ENCODE measurements at places on chromosomes 1 and 21.
A peak's percentile ranks its signal among the peaks of the same experiment; 100 is the strongest.

DNA sequence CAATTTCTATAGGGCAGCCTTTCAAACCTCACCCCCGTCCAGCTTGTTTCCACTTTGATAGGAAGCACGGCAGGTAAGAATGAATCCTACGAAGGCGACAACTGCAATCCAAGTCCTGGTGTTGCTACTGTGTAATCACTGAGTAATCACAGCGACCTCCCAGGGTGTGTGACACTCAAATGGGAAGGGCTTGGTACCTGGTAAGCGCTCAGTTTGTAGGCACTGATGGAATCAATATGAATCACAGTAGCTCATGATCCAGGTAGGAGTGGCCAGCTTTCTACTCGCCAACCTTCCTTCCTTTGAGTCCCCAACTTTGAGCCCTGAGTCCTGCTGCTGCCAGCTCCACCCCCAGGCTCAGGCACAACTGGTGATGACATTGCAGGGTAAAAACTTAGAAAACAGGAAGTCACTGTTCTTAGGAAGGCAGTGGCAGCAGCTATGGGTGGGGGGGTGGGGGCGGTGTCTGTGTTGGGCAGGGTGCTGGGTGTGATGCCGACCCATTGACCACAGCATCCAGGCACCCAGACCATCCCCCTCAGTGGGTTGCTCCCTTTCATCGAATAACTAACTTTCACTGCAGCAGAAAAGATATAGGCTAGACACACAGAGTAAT lies 70.7 kb downstream of the CD247 start:
- DNase-seq, result peak; percentile 57

DNA sequence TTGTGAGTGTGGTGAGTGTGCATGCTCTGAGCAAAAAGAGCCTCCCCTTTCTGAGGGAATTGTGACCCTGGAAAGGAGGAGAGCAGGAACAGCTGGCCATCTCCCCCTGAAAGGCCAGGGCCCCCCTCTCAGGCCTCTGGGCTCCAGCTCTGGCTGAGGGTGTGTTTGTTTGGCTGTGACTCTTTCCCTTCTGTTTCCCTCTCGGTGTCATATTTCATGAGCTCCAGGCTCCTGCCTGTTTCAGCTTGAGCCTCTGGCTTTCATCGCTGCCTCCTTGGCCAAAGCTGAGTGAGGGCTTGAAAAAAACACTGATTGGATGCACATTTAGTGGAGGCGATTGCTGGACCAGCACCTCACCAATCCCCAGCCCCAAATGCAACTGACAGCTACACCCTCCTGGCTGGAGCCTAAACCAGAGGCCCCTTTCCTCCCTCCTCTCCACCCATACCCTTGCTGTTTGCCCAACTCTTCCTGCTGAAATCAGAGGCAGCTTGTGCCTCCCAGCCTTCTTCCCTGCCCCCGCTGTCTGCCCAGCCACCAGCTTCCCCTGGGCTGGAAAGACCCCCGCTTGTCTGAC lies 64.1 kb downstream of the DDR2 start:
- DNase-seq, result no peak

GRCh38 chr1:111909030-111909429 lies 80.4 kb downstream of the KCND3 start:
- no peak for DNase-seq

- no peak for DNase-seq
Measured at GRCh38 chr1:34612091-34612827, 142.6 kb upstream of the GJB5 start.

DNA sequence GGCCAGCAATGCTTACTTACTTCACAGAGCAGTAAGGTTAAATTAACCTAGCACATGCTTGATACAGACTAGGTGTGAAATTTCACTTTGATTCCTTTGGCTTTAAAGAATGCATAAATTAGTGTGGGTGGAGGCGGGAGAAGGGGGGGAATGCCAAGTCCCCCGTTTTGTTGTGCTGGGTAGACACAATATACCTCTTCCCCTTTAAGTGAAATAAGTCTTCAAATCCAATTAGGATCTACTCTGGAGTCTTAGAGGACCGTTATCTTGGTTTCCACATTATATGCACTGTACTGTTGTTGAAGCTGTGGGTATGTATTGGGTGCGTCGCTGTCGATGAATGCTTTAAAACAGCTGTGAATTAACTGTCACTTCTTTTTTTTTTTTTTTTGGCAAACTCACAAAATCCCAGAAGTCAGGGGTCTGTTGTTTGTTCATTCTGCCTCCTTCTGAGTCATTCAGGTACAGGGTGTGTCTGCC lies 1.6 kb upstream of the S1PR1 start:
- DNase-seq, result no peak

DNA sequence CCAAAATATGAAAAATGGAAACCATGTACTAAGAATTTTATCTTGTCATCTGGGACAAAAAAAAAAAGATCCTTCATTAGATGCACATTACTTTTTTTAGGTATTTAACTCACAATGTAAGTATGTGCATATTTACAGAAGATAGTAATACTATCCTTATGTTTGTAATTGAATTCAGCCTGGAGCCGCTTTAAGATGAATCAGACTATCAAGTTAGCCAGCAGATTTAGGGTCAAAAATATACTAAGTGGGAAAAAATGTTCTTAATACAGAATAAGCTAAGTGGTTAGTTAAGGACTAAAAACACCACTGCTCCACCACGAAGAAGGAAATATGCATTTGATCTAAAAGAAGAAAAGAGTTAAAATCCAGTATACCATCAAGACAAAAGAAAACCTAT lies 49.1 kb downstream of the DSCAM start:
- DNase-seq, result no peak

GRCh38 chr1:53949023-53949990 lies 3.2 kb downstream of the LRRC42 start:
- no peak for DNase-seq

GRCh38 chr1:160309185-160309557 lies 24.2 kb upstream of the PEX19 start:
- DNase-seq, result no peak

DNA sequence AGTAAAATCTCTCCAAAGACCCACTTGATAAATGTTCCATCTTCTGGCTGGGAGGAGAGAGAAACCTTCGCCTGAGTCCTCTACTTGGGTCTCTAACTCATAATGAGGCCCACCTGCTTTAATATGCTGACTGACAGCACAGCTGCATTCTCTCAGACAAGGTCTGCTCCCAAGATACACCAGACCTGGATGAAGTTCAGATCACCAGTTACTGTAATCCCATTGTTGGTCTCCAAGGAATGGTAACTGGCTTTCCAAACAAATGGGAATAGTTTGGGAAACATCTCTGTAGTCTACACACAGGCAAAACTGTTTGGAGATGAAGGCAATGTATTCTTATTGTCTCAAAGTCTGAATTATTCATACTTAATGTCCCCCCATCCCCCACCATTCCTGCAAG lies 27.9 kb upstream of the COL24A1 start:
- no peak for DNase-seq

- DNase-seq, result no peak
Measured at GRCh38 chr21:46037331-46038325, 56.1 kb downstream of the COL6A1 start.

- no peak for DNase-seq
Measured at GRCh38 chr1:77948841-77949424, 29.9 kb downstream of the FUBP1 start.

DNA sequence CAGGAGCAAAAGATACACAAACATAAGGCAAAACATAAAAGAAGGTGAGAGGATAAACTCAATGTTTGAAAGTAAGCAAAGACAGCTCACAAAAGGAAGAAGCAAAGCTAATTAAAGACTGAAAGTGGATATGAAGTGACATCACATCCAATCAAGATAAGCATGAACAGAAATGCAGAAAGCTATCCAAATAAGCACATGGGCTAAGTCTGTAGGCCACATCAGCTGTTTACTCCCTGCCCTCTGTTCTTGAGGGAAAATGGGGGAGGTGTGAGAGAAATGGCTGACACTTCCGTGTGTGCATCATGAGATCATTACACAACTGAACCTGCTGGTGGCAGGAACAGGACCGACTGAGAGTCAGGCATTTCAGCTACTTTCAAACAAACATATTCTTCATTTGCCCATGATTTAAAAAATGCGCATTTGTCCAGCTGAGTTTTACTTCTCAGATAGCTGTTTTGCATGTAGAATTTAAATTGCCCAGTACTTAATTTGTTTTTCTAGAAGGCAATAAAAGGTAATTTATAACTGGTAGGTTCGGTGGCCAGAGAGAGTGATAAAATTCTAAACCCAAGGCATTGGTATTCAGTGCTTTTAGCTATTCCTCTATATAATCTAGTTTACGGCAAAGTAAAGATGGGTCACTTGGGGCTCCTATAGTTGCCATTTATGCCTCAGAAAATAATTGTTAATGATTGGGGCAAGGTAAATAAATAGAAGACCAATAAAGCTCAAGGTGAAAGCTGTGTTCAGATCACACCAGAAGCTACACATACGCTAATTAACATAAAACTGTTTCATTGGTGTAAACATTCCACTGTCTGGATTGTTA lies 27.2 kb upstream of the MAN1A2 start:
- DNase-seq, result no peak

- no peak for DNase-seq
Measured at GRCh38 chr1:168723000-168723399, 6.0 kb downstream of the DPT start.

- DNase-seq, result no peak
Measured at GRCh38 chr1:29395736-29396437, 159.6 kb downstream of the PTPRU start.

DNA sequence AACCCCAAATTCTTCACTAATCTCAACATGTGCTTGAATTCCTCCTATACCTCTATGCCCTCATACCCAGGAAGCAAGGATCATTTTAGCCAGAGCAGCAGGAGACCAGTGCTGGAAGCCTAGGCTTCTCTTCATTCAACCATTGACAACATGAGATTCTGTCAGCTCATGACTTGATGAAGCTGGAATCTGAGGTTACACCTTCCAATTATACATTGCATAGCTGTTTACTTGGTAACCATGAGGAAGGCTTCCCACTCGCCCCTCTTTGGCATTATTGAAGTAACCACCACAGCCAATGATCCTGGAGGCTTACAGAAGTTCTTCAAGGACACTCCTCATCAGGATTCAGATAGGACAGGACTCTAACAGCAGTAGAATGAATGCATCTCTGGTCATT lies 160.3 kb downstream of the TPR start:
- DNase-seq, result no peak

- DNase-seq, result peak; percentile 2
Measured at GRCh38 chr1:41535276-41535675, 50.8 kb upstream of the EDN2 start.

DNA sequence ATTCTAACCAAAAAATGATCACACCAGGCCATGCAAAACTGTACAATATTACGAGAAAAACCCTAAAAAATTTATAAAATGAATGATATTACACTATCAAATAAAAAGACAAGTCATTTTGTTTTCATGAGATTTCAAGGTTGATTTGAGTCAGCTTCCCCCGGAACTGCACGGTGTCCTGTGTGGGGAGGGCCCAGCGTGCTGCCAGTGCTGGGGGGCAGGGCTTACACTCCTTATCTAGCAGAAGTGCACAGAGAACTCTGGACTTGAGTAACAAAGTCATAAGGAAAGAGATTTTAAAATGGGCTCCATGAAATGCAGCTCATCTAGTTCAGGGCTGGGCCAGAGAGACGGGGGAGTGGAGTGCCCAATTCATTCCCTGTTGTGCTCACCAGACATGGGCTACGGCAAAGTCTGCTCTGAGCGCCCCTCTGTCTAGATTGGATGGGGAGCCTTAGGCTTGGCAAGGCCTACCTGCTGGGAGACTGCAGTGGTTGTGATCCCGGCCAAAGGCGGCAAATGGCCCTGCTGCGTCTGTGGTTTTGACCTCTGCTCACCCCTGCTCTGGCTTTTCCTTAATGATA lies 50.1 kb downstream of the COQ8A start:
- DNase-seq, result peak; percentile 34

DNA sequence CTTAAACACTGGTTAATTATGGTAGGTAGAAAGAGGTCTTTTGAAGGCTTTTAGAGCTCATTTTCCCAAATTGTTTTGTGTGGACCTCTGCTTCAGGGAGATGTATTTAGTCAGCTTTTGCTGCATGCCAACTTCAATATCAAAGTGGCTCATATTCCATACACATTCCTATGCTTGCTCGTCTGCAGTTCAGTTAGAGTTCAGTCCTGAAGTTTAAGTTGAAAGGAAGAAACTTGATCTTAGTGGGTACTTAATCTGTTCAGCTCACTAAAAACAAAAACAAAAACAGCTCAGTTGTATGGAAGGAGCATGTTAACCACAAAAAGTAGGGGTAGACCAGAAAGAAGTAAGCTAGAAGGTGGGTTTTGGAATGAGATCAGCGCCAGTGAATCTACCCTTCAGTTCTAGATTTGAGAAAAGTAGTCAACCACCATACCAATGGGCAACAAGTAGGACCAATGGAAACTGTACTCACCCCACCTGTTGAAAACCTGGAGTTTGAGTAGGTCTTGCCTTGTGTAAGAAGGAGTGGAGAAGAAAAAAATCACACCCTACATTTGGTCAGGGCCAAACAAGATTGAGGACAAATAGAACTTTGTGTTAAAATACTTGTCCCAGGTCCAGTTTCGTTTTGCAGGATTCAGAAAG lies 58.0 kb downstream of the LEPR start:
- no peak for DNase-seq

- DNase-seq, result no peak
Measured at GRCh38 chr1:227776331-227776771, 39.1 kb upstream of the PRSS38 start.

GRCh38 chr1:15937706-15938168 lies 38.2 kb downstream of the ZBTB17 start:
- no peak for DNase-seq

DNA sequence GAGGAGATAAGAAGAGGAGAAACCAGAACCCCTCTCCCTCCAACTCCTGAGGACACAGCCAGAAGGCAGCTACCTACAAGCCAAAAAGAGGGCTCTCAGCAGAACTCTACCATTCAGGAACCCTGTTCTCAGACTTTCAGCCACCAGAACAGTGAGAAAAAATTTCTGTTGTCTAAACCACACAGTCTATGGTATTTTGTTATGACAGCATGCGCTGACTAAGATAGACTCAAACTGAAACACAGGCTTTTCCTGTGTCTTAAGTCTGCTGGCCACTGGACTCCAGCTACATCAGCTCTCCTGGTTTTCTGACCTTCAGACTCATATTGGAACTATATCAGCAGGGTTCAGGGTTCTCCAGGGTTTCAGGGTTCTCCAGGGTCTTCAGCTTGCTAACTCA lies 126.5 kb upstream of the TNFSF4 start:
- no peak for DNase-seq

DNA sequence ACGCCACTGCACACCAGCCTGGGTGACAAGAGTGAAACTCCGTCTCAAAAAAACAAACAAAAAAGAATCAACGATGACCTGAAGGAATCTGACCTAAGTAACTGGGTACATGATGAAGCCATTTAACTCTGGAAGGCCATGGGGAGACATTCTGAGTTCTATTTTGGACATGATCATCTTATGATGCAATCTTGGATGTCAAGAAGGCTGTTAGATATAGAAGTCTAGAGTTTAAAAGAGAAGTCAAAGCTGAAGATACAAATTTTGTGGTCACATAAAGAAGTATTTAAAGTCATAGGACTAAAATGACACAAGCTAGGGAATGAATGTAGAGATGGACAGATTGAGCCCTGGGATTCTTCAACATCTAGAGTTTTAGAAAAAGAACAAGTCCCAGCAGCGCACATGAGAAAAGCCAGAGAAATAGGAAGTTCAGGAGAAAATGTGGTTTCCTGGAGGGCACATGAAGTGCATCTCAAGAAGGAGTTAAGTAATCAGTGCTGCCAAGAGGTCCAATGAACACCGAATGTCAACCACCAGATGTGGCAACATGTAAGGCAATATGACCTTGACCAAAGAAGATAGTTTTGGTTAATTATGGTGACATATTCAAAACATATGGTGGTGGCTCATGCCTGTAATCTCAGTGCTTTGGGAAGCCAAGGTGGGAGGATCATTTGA lies 26.8 kb downstream of the ELK4 start:
- no peak for DNase-seq

- no peak for DNase-seq
Measured at GRCh38 chr1:168420177-168420576, 123.6 kb downstream of the XCL2 start.

GRCh38 chr1:168572633-168573032 lies 3.8 kb upstream of the XCL1 start:
- no peak for DNase-seq

Measured in activated T-cell treated with anti-CD3 and anti-CD28 coated beads, Interleukin-2, amount 50 U/mL, for 4 hours (primary cell).